ENCODE measurements at places on chromosomes 7 and 10.

GRCh38 chr7:10940704-10941355 lies 32.8 kb upstream of the PHF14 start:
- no peak for DNase-seq

- no peak for DNase-seq
Observed at GRCh38 chr10:32210306-32211045, 136.5 kb downstream of the EPC1 start.

DNA sequence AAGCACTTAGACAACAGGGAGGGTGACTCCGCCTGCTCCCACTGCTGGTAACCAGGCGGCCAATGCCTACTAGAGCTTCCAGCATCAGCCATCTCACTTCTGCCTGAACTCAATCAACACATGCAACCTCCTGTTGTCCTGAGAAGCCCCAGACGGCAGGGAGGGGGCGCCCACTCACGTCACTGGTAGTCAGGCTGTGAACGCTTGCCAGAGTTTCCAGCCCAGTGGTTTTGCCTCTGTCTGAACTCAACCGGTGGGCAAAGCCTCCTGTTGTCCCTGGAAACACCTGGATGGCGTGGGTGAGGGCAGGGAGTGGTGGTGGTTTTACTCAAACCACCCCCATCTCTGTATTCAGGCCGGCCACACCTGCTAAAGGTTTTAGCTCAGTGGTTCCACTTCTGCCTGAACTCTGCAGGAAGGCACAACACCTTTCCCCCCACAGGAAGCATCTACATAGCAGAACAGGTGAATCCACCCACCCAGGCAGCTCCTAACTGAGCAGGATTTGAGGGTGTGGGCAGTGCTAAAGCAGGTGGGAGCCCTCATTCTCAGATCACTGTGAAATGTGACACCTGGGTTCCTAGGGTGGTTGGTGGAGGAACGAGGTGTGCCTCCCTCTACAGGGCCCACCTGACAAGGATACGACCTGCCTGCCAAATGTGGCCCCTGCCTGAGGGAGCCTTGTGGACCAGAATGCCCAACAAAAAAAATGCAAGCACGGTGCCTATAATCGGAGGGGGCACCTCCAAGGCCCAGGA lies 563.0 kb upstream of the SEMA3D start:
- no peak for DNase-seq

DNA sequence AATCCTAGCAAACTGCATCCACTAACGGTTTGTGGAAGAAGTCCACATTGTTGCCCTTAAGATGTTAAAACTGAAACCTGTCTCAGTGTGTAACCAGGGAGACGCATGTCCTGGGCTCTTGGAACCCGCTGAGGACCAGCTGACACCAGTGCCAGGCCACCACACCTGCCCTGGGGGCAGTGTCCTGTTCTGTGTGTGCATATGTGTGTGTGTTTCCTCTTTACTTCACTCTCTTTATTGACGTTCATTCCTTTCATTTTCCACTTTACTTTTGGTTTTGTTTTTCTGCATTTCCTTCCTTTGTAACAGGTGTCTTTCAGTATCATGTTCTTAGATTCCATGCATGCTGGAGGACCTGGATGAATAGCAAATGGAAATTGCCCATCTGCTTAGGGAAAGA lies 83.8 kb downstream of the TEX36 start:
- no peak for DNase-seq

GRCh38 chr7:28329661-28330363 lies 82.5 kb upstream of the CREB5 start:
- DNase-seq: no peak

DNA sequence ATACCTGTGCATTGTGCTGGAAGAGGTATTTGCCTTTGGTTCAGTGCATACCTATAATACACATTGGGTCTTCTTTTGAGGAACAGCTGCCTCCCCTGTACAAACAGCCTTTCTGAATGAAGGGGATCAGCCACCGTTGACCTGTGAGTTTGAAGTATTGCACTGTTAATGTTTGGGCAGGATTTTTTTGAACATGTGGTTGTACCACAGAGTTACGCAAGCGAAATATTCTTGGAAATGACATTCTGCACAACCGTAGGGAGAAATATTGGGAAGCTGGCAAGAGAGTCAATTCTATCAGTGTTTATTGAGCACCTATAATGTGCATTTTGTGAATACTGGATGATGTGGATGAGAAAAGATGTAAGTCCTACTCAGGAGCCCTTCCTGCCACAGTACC lies 270.6 kb downstream of the AUTS2 start:
- no peak for DNase-seq

DNA sequence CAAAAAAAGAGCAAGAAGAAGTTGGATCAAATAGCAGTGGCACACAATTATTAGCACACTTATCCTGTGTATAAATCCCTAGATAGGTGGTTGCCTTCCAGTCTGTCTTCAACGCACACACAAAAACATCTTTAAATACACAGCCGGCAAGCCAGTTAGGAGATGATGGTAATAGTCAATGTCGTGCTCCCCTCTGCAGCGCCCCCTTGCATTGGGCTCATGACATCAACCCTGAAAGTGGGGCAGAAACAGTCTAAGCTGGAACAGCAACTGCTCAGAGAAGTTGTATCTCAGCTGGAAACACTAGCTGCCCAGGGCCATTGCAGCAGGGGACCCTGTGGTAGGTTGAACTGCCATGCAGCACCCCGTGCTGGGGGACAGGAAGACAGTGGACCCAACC lies 179.5 kb upstream of the YAE1 start:
- no peak for DNase-seq

Measured in stimulated activated CD4-positive, alpha-beta T cell treated with anti-CD3 and anti-CD28 coated beads, Interleukin-1b, Interleukin-23, amount 100 ng/mL, for 1 hour (primary cell).